ENCODE measurements at places on chromosomes 13 and 19.

DNA sequence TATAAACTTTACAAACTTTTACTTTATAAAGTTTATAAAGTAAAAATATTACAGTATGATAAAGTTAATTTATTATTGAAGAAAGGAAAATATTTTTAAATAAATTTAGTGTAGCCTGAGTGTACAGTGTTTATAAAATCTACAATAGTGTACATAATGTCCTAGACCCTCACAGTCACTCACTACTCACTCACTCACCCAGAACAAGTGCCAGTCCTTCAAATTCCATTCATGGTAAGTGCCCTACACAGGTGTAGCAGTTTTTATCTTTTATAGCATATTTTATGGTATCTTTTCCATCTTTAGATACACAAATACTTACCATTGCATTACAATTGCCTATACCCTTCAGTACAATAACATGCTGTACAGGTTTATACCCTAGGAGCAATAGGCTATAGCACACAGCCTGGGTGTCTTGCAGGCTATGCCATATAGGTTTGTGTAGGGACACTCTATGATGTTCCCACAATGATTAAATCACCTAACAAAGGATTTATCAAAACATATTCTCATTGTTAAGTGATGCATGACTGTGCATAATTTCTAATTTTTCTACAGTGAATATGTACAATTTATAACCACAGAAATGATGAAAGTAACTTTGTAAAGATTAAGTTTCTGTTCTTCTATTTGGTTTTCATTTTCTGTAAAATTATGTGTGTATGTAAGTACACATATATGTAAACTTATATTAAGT, 98.0 kb downstream of the SPRY2 start:
- DNase-seq, result no peak

- peak; percentile 88 for DNase-seq
These were observed at the start of gene GGN for GRCh38 chr19:38387550-38388348. GGN (minus strand) TSS chr19:38388034; CDS start chr19:38387261, 773 bp downstream.

GRCh38 chr13:83378908-83379307, 503.4 kb downstream of the SLITRK1 start:
- no peak for DNase-seq

GRCh38 chr13:44044547-44045179, 165.0 kb downstream of the LACC1 start:
- DNase-seq, result no peak

- peak; percentile 66 for DNase-seq
These were observed 350.6 kb downstream of the LIG4 start for GRCh38 chr13:107864543-107865317.

DNA sequence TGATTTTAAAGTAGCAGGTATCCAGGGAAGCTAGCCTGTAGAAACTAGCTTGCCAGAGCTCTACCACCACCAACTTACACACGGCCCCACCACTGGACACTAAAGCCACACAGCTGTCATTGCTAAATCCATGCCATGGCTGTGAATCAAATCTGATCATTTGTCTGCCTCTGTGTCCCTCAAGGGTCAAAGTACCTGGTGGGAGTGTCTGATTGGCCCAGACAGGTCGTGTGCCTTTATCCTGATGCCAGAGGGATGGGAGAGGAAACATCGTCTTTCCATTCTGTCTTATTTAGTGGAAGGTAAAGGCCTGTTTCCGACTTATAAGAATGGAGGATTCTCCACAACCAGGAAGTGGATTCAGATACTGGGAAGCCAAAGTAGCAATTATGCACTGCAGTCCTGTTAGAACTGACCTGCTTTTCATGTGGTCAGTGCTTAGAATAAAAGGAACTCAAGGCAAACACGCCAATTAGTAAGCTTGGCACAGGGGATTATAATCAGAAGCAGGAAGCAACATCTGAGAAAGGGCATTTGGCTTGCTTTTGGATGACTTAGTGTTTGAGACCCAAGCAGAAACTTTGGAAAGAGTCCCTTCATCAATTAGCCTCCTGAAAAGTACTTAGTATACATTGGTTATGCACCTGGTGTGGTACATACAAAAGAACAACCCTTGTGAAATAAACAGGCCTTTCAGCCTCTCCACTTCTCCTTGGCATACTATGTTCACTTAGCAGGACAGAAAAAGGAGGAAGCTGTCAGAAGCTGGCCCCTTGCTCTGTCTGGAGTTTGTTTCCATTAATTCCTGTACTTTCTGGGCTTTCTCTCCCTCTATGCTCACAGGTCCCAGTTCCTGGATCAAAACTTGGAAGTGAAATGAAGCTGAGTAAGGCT, 192.4 kb downstream of the NUFIP1 start:
- no peak for DNase-seq

GRCh38 chr13:80665792-80666333, 324.9 kb upstream of the SPRY2 start:
- DNase-seq, result no peak

DNA sequence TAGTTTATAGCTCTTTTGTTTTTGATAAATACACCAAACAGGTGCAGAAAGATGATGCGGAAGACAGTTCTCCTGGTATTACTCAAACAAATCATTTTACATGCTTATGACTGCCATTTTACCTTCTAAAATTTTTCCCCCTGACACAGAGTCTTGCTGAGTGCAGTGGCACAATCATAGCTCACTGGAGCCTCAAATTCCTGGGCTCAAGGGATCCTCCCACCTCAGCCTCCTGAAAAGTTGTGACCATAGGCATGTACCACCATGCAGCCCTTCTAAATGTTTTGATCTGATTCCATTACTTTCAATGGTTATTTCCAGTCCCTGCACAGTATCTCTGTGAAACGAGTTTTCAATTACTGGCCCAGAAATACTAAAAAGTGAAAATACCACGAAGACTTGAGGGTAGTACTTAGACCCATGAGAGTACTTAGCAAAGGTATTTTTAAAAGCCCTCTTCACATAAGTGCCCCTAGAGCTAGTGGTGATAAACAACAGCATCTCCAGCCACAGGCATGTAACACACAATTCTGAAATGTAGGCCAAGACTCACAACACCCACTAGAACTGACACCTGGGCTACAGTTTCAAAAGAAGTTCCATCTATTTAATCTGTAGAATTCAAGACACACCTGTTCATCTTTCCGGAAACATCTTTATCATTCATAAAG, 11.3 kb downstream of the HSPH1 start:
- DNase-seq, result no peak

- DNase-seq, result no peak
These were observed 19.6 kb downstream of the TMEM150B start for GRCh38 chr19:55305491-55305890.

DNA sequence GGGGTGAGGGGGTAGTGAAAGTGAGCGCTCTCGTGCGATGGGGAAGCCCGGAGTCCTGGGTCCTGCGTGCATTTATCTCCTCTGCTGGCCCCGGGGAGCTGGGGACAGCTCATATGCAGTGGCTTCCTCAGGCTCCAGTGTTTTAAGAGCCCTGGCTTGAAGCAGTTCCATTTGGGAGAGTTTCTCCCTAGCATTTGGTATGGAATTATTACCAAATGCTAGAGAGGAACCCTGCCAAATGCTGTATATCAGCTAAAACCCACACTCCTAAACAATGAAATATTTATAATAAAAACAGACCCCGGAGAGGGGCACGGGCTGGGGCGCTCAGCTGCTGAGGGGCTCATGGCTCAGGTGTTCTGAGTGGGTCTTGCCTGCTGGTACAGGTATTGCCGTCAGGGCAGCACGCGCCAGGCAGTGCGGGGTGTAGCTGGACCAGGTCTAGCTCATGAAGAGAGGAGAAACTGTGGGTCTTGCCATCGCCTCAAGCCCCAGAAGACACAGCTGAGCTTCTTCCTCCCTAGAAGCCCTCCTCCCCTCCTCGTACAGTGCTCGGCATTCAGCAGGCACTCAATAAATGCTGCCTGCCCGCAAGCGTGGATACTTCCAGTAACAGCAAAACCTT, 163.6 kb upstream of the ZNF536 start:
- no peak for DNase-seq

- DNase-seq, result no peak
These were observed 702.9 kb upstream of the PCDH9 start for GRCh38 chr13:67932991-67933390.

- no peak for DNase-seq
These were observed 23.8 kb upstream of the VSTM2B start for GRCh38 chr19:29501816-29502580.

GRCh38 chr19:30222428-30222873, 149.7 kb upstream of the ZNF536 start:
- no peak for DNase-seq

GRCh38 chr13:44930963-44931623, 58.2 kb downstream of the NUFIP1 start:
- no peak for DNase-seq

DNA sequence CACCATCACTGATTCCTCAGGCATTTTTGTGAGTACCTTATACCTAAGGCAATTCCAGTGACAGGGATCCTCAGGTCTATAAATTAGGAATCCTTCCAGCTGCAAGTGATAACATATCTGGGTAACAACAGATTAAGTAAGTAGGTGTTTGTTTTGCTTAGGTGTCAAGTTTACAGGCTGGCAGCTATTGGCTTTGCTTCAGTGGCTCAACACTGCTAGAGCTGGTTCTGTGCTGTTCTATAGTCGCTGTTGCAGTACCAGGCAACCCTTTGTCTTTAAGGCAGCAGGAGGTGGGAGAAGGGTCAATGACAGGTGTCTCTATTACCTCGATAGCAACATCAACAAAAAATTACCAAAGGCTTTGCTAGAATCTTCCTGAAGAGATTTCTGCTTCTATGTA, 27.0 kb downstream of the SLC10A2 start:
- no peak for DNase-seq

- no peak for DNase-seq
These were observed 8.1 kb downstream of the KLK1 start for GRCh38 chr19:50815439-50815838.

- no peak for DNase-seq
These were observed 18.3 kb downstream of the KDM4B start for GRCh38 chr19:4987256-4987655.

Data from kidney capillary endothelial cell (primary cell).